ENCODE measurements at places on chromosomes 13 and 19.

- DNase-seq, result peak; percentile 85
Observed at GRCh38 chr19:38841787-38842438, 7.9 kb downstream of the HNRNPL start.

- no peak for DNase-seq
Observed at GRCh38 chr13:27020415-27020814, 151.2 kb downstream of the USP12 start.

DNA sequence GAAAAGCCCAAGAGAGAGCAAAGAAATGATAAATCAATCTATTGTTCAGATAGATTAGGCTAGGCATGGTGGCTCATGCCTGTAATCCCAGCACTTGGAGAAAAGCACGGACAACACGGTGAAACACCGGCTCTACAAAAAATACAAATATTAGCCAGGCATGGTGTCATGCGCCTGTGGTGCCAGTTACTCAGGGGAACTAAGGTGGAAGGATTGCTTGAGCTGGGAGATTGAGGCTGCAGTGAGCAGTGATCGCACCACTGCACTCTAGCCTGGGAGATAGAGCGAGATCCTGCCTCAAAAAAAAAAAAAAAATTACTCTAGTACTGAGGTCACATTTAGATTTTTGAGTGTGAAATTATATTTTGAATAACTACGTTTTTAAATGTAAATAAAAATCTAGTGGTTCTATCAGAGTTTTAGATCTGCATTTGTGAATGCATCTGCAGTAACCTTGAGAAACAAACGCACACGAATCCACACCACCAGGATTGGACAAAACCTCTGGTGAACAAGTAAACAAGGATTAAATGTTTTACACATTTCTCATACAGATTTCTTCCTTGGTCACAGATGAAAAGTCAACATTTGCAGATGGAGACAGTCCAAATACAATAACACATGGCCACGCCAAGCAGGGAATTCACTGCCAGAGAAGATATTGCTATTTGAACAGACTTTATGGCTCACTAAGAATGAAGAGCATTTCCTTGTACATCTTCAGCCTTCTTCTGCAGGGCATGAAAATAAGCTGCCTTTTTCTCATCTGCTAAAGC lies 917.6 kb downstream of the PCDH9 start:
- no peak for DNase-seq

DNA sequence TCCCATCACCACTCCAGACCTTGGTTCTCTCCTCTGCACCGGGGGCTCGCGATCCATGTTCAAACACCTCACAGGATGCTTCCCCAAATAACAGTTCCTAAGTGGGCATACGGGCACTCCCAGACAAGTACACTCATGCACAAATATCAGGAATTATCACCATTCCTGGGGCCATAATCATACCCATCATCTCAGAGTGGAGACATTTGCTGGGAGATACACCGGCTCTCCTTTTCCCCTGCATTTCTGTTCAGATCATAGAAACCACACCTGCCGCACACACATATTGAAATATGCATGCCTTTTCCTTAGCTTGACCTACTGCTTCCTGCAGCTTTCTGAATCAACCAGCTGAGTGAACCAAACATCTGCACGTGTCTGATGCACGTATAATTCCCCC lies 33.9 kb upstream of the MBNL2 start:
- no peak for DNase-seq

DNA sequence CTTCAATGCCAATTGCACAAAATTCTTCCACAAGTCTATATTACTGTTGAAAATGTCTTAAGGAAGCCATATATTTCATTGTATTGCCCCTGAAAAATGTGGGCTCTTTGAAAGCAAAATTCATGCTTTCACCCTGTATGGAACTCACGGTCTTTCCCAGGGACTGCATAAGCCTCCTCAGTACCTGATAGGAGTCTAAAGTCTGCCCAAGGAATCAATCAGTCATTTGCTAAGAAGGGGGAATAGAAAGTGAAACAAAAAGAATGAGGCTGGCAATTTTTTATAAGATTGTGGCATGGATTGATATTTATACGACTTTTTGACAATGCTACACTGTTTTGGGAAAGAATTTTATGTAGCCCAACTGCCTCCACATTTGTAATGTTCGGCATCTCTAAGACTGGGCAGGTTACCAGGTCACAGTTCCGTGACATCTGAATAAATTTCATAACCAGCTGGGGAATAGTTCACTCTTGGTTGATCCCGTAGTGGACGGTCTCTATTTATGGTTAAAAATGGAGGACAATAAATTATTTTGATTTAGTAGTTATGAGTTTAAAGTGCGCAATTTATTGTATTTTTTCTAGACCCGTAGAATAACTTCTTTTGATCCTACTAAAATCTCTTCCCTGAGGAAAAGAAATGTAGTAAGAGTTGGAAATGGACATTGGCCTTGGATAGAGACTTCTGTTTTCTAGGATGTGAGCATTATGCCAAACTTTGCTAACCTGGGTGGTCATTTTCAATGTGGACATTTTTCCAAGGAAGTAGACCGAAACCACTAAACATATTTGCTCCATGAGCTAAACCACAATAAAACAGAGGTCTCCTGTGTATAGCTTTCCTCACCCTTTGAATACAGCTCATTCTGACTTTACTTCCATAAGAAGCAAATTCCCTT lies 1585.4 kb downstream of the EFNB2 start:
- DNase-seq, result no peak

DNA sequence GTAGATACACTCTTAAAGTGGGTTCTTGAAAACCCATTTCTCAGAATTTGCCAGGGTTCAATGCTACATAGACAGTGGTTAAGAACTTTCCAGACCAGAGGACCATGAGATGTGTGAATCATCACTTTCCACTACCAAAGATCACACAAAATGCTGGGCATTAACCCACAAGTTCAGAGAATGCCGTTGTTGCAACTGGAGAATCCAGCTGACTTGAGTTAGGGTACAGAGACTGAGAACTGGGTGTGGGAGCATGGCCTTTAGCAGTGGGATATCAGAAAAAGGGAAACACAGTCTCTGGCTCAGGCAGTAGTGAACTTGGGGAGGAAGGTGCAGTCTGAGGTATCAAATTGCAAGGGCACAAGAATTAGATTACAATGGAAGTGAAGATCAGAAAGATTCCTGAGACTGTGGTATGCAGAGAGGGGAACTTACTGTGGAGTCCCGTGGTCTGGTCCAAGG lies 51.5 kb upstream of the WDFY2 start:
- DNase-seq, result no peak

DNA sequence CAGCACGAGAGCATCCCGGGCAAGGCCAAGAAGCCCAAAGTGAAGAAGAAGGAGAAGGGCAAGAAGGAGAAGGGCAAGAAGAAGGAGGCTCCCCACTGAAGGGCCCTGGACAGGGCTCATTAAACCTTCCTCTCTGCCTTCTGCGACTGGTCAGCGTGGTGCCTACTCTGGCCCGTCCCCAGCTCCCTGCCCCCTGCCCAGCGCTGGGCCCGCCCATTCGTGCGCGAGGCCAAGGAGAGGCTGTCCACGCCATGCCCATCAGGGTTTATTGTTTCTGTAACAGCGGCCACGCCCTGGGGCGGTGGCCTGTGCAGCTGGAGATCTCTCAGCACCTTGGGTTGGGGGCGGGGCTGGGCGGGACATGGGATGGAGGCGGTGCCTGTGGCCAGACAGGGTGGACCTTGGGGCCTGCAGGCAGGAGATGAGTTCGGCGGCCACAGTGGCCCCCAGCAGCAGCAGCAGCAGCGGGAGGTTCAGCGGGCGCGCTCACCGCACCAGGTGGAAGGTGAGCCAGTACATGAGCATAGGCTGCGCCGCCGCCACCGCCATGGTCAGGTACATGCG lies 897 bp downstream of the C19orf33 start:
- no peak for DNase-seq

DNA sequence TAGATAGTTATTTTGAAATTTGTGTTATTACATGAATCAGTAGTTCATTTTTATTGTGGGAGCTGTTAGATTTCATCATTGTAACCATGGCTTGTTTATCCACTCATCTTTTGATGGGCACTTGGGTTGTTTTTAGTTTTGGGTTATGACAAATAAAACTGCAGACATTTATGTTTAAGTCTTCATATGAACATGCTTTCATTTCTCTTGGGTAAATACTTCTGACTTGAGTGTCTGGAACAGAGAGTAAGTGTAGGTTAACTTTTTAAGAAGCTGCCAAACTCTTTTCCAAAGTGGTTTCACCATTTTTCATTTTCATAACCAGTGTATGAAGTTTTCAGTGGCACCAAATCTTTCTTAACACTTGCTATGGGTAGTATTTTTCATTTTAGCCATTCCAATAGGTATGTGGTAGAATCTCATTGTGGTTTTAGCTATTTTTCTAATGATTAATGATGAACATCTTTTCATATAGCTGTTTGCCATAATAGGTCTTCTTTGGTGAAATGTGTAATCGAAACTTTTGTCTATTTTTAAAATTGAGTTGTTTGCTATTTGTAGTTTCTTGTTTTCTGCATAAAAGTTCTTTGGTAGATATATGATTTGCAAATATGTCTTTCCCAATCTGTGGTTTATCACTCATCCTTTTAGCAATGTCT lies 17.9 kb downstream of the SLAIN1 start:
- no peak for DNase-seq

DNA sequence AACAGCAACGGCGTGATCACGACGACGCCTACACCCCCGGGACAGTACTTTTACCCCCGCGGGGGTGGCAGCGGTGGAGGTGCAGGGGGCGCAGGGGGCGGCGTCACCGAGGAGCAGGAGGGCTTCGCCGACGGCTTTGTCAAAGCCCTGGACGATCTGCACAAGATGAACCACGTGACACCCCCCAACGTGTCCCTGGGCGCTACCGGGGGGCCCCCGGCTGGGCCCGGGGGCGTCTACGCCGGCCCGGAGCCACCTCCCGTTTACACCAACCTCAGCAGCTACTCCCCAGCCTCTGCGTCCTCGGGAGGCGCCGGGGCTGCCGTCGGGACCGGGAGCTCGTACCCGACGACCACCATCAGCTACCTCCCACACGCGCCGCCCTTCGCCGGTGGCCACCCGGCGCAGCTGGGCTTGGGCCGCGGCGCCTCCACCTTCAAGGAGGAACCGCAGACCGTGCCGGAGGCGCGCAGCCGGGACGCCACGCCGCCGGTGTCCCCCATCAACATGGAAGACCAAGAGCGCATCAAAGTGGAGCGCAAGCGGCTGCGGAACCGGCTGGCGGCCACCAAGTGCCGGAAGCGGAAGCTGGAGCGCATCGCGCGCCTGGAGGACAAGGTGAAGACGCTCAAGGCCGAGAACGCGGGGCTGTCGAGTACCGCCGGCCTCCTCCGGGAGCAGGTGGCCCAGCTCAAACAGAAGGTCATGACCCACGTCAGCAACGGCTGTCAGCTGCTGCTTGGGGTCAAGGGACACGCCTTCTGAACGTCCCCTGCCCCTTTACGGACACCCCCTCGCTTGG lies 966 bp downstream of the JUNB start:
- DNase-seq, result peak; percentile 83

GRCh38 chr13:61466280-61466679 lies 50.6 kb upstream of the PCDH20 start:
- no peak for DNase-seq

DNA sequence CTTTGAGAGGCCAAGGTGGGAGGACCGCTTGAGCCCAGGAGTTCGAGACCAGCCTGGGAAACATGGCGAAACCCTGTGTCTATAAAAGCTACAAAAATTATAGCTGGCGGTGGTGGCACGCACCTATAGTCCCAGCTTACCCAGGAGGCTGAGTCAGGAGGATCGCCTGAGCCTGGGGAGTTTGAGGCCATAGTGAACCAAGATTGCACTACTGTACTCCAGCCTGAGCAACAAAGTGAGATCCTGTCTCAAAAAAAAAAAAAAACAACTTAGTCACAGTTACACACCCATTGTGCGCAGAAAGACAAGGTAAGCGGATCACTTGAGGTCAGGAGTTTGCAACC lies 728 bp upstream of the DENND1C start:
- no peak for DNase-seq

- DNase-seq, result no peak
Observed at GRCh38 chr13:34879851-34880250, 62.2 kb upstream of the NBEA start.

DNA sequence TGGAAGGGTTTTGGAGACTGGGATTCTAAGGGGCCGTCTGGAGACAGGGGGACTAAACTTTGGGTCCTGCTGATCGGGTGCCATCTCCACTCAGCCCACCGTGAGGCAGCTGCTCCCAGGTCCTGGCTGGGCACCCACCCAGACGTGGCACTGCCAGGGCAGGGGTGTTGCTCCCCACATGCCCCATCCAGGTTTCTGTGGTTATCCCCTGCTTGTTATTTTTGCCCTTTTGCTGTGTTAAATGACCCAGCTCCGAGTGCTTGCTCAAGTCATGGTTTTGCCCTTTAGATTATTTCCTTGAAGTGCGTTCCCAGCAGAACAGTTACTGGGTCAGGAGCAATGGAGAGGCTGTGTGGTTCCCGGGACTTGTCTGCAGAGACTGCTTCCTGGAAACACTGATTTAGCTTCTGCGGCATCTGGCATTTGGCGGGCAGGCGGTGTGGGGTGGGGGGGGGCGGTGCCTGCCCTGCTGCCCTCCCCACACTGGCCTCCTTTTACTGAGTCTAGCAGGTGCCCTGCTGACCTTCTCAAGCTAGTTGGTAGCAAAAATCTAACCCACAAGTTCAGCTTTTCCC lies 1.9 kb downstream of the RAB11B start:
- no peak for DNase-seq

- DNase-seq, result no peak
Observed at GRCh38 chr19:18790566-18791314, at the start of gene COMP. Gene COMP (minus strand): TSS chr19:18791305. CDS start chr19:18791269, 36 bp downstream.

GRCh38 chr13:110911880-110912279 lies 3.0 kb downstream of the ANKRD10 start:
- no peak for DNase-seq

DNA sequence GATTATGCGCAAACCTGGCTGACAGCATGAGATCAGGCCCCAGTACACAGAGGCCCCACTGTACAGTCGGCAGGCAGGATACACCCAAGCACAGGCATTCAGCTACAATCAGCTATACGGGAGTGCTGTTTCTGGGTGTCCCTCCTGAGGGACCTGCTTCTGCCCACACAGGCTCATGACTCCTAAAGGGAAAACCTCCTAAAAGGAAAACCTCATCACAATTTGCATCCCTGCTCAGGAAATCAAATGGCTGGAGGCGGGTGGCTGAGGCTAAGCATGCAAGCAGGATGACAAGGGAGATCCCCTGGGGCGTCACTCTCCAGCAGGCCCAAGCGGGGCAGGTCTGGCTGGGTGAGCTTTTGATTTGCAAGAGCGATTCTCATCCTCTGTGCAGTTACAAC lies 99.8 kb downstream of the CRYL1 start:
- no peak for DNase-seq

GRCh38 chr13:73224703-73225102 lies 165.9 kb downstream of the KLF5 start:
- no peak for DNase-seq

GRCh38 chr19:8877854-8878705 lies 45.9 kb downstream of the MBD3L1 start:
- no peak for DNase-seq

DNA sequence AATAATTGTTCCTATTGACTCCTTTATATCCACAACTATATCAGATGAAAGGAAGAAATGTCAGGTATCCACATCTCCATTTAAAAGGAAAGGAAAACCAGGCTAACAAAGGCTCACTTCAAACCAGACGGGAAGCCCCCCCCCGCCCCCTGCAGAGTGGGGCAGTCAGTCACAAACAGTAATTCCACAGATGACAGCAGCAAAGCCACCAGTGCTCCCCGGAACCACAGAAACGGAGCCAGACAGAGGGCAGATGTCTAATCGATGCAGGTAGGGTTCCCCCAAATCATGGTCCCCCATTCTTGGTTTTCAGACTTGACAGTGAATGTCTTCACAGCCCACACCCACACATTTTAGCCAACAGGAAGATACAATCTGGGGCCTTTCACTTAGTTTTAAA lies 100.8 kb downstream of the STK24 start:
- DNase-seq, result no peak

- DNase-seq, result no peak
Observed at GRCh38 chr13:93368718-93369117, 142.1 kb downstream of the GPC6 start.

GRCh38 chr13:40874138-40874779 lies 84.8 kb downstream of the SLC25A15 start:
- DNase-seq, result peak; percentile 6

Measured in stimulated activated naive CD4-positive, alpha-beta T cell (primary cell).